ENCODE measurements at places on chromosomes 6 and 20.

DNA sequence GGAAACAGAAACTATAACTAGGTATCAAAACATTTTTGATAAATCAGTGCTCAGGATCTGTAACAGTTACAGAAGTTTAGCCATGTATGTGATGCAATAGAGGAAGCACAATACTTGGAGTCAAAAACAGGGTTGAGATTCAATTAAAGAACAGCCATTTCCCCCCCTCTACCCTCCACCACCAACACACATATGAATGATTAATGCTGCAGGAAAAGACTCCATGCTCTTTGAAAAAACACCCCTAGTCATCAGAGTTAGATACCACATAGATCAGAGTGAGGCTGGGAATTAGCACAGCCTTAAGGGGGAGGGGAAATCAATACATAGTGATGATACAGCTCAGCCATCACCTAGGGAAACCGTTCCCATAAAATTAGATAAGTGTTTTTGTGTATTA, 108.9 kb upstream of the EMILIN3 start:
- DNase-seq: no peak

- DNase-seq: no peak
Observed at GRCh38 chr6:66189915-66190314, 482.9 kb upstream of the EYS start.

DNA sequence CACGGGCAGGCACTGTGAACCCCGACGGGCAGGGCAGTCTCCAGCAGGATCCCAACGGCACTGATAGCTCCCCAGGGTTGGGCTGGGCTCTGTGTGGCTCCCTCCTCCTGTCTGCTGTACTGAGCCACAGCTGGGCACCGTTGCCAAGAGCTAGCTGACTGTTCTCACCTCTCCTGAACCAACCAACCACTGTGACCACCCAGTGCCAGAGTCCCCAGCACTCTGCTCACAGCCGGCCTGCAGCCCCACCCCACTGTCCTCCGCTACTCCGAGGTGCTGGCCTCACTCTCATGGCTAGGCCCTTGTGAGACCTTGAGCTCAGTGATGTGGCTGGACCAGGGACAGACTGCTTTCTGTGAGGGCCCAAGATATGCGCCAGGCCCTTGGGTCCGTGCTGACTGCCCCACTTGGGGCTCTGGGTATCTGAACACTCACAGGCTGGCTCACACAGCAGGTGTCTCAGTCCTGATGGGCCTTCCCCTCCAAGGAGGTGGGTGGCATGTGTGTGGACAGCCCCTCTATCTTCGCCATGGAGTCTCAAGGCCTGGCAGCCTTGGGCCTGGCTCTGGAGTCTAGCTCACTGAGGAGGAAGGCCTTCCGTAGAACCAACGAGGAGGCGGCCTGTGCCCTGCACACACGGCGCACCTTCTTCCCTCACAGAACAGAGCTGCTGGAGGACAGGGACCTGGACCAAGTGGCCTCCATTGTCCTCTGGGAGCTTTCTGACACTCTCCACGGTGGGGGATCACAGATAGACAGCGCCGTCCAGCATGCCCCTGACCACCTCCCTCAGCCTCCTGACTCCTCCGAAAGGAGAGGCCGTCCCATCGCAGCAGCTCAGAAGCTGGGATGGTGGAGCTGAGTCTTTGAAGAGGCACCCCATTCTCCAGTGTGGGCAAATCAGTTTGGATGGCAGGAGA, 53.5 kb downstream of the TCP11 start:
- no peak for DNase-seq

DNA sequence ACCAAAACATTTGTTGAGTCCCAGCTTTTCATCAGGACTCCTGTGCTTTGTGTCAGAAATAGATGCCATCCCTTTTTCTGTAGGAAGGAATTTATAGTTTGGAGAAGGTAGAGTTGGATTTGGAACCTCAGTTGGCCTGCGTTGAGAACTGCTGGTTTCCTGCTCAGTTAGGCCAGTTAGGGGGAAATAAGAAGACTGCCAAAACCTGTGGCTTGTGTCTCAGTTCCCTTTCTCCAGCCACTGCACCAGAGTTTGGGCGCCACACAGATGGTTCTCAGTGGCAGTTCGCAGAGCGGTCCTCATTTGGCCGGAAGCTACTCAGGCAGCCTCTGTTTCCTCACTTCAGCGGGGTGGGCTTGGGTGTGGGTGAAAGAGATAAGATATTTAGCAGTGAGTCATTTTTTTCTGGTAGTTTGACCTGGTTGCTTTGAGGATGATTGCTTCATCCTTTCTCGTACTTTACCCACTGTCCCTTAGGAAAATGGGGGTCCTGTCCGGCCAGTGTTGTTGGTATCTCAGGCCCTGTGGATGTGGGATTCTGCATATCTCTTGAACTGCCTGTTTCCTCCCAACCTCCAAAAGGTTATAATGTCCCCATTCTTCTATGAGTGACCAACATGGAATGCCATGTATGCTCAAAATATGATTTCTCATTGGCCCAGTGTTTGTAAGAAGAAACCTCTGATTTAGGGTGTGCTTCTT, 53.7 kb downstream of the JARID2 start:
- DNase-seq: peak; percentile 33

GRCh38 chr20:32387252-32387651, 29.1 kb downstream of the ASXL1 start:
- DNase-seq: no peak

- DNase-seq: no peak
Observed at GRCh38 chr6:142845143-142845571, 99.8 kb downstream of the HIVEP2 start.

DNA sequence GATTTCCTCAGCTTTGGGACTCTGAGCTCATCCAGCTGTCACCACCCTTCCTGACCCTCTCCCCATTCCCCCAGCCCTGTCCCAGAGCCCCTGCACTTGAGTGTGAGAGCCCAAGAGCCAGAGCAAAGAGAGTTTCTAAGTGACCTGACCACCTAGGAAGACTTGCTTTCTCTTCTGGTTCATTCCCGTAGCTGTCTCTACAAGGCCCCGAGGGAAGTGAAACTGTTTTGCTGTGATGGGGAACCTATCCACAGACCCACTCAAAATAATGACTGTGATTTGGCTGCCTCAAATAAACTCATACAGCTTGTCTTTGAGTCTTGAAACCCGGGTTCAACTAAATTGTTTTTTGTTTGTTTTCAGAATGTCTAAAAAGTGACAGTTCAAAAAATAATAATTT, 74.6 kb upstream of the XRN2 start:
- no peak for DNase-seq

DNA sequence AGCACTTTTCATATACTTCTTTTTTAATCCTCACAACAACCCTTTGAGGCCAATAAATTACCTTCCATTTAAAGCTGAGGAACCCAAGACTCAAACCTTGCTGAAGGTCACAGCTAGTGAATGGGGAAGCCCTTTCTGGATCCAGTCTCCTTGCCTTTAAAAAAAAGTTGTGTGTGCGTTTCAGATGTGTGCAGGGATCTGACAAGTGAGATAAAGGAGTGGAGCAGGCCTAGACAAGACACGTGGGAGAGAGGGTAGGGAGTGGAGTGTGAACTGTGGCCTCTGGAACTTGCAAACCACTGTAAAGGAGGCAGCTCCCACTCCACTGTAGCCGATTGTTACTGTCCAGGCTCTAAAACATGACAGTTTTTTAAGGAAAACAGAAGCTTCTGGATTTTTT, 1.9 kb downstream of the KLHL32 start:
- no peak for DNase-seq

GRCh38 chr20:3461211-3461771, 9.5 kb upstream of the ATRN start:
- no peak for DNase-seq

All from G401 (cell line).